H54 (cell line): ENCODE measurements at places on chromosomes 1 and 21.

DNA sequence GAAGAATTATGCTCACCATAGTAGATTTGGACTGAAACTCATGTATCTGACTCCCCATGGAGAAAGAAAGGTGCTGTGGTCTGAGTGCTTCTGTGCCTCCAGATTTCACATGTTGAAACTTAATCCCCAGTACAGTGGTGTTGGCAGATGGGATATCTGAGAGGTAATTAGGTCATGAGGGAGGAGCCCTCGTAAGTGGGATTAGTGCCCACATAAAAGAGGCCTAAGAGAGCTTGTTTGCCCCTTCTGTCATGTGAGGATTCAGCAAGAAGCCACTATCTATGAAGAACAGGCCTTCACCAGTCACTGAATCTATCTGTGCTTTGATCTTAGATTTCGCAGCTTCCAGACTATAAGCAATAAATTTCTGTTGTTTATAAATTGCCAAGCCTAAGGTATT is 150.1 kb downstream of the PLPP3 start:
- DNase-seq = no peak

- DNase-seq = no peak
These were observed 667.1 kb downstream of the LTN1 start for GRCh38 chr21:28325618-28326017.

DNA sequence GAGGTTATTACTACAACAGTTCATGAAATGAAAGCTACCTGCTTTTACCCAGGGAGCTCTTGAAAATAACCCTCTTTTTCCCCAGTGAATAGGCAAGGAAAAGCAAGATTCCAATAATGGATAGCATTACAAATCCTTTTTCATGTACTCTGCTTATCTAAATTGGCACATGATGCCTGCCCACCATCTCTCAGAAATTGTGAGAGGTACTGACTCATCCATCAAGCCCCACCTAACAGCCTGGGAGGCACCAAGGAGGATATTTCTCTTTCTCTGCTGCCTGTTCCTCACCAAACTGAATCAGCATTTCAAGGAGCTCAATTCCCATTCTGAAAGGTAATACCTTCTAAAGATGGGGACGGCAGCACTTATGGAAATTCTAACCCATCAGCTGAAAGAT is 34.4 kb downstream of the PALMD start:
- no peak for DNase-seq

GRCh38 chr1:211355873-211356272 is 29.2 kb downstream of the TRAF5 start:
- no peak for DNase-seq

DNA sequence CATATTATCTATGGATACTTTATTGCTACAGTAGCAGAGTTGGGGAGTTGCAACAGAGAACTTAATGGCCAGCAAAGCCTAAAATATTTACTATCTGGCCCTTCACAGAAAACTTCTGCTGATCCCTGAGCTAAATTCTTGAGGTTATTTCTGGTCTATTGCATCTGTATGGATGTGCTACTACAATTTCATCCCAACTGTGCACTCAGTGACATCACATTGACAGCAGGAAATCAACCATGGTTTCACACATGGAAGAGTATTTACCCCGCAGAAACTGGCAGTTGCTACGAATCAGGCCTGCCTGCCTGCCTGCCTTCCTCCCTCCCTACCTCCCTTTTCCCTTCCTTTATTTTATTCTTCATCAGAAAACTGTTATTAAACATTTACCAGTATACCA is 12.1 kb downstream of the CLCA2 start:
- no peak for DNase-seq
